ENCODE measurements at places on chromosomes 2 and 18.

DNA sequence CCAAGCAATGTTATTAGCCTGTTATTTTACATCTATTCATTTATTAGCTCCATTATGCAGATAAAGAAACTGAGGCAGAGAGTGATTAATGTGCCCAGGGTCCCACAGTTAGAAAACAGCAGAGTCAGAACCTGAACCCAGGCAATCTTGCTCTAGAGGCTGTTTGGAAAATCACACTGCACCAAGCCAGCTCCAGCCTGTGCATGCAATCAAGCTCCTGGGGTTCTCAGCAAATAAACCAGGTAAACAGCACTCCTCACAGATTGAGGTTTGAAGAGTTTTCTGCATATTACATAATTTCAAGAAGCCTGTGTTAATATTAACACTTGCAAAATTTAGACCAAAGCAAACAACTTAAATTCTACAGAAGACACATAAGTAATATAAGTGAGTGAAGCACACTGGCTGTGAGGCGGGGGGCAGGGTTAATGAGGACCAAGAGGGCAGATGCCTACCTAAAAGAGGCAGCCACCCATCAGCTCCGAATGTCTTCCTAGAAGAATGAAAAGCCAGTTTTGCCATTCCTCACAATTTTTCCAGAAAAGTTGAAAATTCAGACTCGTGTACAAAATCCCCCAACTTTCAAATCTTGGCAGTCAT is 35.4 kb downstream of the CACNB4 start:
- DNase-seq: no peak

DNA sequence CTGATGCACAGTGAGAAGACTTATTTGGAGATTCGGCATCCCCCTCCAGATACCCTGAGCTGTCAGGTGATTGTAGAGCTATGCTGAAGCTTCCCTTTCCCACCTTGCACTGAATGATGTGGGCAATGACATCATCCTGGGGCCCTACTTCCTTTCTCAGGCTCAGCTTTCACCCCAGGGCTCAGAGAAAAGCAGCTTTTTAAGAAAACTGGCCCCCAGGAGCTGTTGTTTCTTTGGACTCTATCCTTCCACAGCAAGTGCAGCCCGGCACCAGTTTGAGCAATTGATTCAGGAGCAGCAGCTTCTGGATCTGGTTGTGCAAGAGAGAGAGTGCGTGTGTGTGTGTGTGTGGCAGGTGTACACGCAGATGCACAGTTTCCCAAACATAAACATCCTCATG is 251.3 kb downstream of the ANAPC1 start:
- DNase-seq: no peak

- DNase-seq: no peak
Observed at GRCh38 chr2:19786408-19787058, 115.2 kb downstream of the TTC32 start.

- no peak for DNase-seq
Observed at GRCh38 chr18:63579616-63580015, 7.5 kb upstream of the SERPINB13 start.

DNA sequence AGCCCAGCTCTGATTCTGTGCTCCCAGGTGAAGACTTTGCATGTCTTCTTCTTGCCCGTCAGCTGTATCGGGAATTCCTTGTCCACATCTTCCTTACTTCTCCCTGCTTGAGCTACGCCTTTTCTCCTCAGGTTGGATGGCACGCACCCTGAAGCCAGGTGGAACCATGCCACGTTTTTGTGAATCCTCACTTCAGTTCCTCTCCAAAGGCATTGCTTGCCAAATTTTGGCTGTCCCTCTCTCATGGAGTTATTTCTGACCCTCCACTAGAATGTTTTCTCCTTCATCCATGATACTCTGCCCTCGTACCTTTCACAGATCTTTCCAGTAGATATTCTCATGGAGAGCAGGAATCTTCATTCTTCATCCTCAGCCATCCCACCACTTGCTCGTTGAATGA is 20.2 kb downstream of the ZCCHC2 start:
- DNase-seq: no peak

GRCh38 chr2:68386365-68386764 is 21.3 kb downstream of the PLEK start:
- DNase-seq: no peak

- DNase-seq: no peak
Observed at GRCh38 chr2:8271461-8271860, 410.4 kb upstream of the ID2 start.

GRCh38 chr2:227772932-227773331 is 27.2 kb downstream of the SCYGR8 start:
- DNase-seq: no peak

- no peak for DNase-seq
Observed at GRCh38 chr2:128442053-128442751, 123.5 kb upstream of the HS6ST1 start.

DNA sequence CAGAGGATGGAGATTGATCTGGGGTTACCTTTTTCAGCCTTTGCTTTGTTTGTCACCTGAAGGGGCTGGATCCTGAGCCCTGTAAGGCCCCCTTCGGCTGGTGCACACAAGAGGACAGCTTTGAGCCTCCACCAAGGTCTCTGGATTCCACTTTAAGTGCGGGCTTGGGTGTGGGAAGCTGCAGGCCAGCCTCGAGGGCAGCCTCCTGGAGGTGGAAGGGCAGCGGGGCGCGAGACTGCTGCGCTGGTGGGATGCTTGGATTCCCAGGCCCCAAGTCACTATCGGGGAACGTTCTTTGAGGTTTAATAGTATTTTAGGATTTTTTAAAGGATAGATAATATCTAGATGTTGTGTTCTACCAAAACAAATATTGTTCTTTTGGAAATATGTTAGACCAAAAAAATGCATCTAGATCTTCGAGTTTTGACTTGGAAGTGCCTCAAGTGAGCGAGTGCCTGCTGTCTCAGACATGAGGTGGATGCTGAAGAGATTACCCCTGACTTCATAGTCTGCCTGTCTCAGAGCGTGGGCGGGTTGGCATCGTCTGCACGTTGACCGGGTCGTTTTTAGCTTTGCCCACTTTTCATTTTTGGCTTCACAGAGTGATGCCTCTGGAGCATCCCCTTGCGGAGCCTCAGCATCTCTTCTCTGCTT is 113.8 kb downstream of the AGAP1 start:
- no peak for DNase-seq

DNA sequence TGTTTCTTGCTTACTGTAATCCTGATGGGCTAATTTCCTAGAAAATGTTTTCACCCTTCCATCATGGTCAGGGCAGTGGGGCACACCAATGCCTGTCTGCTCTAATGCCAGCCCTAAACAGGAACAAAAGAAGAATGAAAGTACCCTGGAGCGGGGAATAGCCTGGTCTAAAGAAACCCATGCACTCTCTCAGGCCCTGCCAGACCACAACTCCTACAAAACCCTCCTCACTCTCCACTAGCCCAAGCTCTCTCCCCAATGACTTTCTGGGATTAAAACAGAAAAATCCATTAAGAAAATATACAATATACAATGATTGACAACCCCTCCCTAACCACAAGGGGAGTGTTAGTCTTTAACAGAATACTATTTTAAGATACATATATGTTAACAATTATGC is 67.6 kb downstream of the AAK1 start:
- DNase-seq: no peak

GRCh38 chr2:120436460-120436739 is 90.5 kb downstream of the INHBB start:
- DNase-seq: no peak

DNA sequence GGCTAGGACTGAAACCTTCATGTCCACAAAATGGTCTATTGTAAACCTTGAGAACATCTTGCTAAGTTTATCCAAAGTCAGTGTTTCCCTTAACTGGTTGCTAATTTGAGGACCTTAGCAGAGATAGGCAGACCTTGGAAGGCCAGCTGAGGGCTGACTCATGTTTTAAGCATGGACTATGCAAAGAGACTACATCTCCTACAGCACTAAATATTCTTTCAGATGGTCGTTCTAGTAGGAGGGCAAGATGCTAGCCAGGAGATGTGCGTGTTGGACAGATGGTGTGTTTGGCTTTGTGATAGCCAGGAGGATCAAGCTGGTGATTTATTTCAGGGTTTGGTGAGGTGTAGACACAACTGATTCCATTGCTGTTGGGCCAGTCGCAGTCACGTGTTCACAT is 75.8 kb downstream of the NRP2 start:
- DNase-seq: peak; percentile 67

GRCh38 chr2:101962309-101962708 is 29.5 kb upstream of the IL1R2 start:
- no peak for DNase-seq

GRCh38 chr18:48928787-48929186 is 22.0 kb downstream of the SMAD7 start:
- no peak for DNase-seq

GRCh38 chr18:63322908-63323634 is 3.5 kb upstream of the BCL2 start:
- DNase-seq: peak; percentile 73

- no peak for DNase-seq
Observed at GRCh38 chr2:138274421-138275291, 226.9 kb upstream of the SPOPL start.

- DNase-seq: no peak
Observed at GRCh38 chr2:141493936-141494335, 636.9 kb downstream of the LRP1B start.

DNA sequence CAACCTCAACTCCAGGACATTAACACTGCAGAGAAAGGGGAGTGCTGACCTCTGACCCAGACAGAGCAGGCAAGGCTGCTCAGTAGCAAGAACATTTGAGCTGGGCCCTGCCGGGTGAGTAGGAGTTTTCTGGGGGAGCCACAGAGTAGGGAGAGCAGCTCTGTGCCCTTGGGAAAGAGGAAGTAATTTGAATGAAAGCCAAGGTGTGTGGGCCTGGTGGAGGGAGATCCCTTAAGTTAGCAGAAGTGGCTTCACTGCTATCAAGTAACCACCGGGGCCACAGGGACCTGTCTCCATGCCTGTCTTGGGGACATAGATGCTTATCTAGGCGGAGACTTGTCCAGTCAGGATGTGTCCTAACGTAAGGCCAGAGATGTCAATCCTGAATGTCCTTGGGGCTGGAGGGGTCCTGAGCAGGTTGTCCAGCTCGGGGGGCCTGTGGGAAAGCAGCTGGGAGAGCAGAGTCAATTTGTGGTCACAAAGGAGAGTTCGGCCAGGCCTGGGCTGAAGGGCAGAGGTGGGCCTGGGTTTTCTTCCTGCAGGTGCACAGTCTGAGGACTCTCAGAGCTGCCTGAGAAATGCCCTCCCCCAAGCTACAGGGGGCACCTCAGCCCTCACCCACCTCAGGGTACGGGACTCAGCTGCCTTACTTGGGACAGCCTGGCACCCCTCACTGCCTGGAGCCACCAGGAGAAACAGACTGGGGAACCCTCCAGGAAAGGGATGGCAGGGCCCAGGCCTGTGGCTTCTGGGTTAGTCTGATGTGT is 15.0 kb upstream of the OTOF start:
- DNase-seq: no peak

DNA sequence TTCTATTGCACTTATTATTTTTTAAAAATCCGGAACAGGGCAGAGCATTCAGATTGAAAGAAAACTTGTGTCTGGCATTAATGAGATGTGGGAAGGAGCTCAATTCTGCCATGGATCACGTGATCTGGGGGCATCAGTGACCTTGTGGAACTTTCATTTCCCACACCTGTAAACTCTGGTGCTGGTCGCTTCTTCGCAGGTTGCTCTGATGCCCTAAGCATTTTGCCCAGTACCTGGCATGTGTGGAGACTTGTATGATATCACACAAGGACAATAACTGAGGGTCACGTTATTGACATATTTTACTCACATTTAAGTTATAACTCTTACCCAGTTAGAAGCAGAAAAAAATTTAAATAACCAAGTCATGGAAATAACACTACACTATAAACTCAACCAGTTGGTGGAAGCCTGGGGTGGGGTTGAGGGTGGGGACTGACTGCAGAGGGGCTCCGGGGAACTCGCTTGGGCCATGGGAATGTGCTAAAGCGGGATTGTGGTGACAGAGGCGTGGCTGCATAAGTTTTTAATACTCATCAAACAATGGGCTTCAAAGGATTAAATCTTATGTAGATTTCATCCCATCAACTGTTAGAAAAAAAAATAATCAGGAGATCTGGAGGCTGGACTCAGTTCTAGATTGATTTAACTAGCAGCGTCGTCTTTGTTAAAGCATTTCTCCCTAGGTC is 36.5 kb downstream of the ST3GAL5 start:
- DNase-seq: no peak

DNA sequence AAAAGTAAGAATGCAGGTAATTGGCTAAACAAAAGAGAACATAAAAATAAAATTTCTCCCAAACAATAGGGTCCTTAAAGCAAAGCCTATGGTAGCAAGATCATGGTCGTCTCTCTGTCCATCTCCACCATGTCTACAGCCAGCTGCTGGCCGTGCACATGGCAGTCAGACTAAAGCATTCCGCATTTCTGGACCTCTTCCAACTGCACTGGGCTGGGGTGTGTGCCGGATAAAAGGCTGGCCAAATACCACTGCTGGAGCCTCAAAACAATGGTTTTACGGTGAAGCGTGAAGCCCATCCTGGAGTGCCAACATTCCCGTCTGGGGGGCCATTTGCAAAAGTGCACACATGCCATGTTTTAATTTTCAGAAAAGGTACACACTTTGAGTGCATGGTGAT is 74.8 kb upstream of the PIEZO2 start:
- no peak for DNase-seq

GRCh38 chr18:58338141-58338540 is 290.8 kb downstream of the ALPK2 start:
- no peak for DNase-seq

GRCh38 chr2:229474125-229474524 is 203.0 kb upstream of the PID1 start:
- DNase-seq: no peak

- DNase-seq: no peak
Observed at GRCh38 chr2:174688079-174688478, 76.2 kb downstream of the CHRNA1 start.

DNA sequence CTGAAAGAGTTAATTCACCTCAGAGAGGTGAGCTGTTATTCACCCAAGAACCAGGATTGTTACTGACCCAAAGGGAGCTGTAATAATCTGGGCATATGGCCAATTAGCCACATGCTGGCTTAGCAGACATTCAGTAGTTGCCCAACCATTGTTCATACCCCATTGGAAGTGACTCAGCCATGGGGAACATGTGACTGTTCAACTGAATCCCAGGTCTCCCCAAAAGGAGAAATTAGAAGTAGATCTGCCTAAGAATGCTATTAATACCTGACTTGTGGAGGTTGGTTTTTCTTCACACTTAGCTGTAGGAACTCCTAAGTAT is 272.6 kb upstream of the UBE2E3 start:
- no peak for DNase-seq

GRCh38 chr18:22344908-22345670 is 72.6 kb downstream of the CTAGE1 start:
- DNase-seq: no peak

DNA sequence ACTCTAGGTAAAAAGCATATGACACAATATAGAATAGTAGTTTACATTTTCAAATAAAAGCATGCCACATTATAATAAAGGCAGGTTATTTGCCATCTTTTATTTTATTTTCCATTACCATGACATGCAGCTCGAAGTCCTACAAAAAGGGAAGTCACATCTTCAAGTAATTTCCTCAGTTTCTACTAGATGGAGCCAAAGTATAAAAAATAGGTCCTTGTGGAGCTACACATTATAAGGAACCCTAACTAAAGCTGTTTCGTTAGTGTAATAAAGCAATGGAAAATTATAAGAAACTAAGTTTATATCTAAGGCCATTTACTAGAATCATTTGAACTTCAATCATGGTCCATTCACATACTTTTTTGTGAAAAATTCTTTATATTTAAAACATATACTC is 674.5 kb downstream of the KCNJ3 start:
- no peak for DNase-seq

GRCh38 chr2:200127848-200128247 is 172.5 kb downstream of the MAIP1 start:
- DNase-seq: no peak

GRCh38 chr2:214607051-214607450 is 196.2 kb downstream of the VWC2L start:
- DNase-seq: no peak

- DNase-seq: no peak
Observed at GRCh38 chr18:52313213-52313612, 26.8 kb upstream of the DCC start.
